Natural killer cell (primary cell): ENCODE measurements at places on chromosomes 6 and 20.

GRCh38 chr6:392441-393390 lies 1.2 kb downstream of the IRF4 start:
- no peak overlapping the region for H3K27ac ChIP-seq
- H3K4me3 ChIP-seq: peak overlapping the region; percentile 57
- no peak for DNase-seq
- H3K4me1 ChIP-seq: peaks cover 27% of the 10 kb centered on the region

GRCh38 chr20:33814238-33814712 lies 3.1 kb downstream of the CHMP4B start:
- no peak overlapping the region for H3K4me3 ChIP-seq
- H3K27me3 ChIP-seq: no peaks in the 10 kb centered on the region
- H3K36me3 ChIP-seq: peaks cover 6% of the 10 kb centered on the region
- DNase-seq: peak; percentile 21

GRCh38 chr6:89008001-89008814 lies 44.8 kb upstream of the RNGTT start:
- H3K27me3 ChIP-seq: no peaks in the 10 kb centered on the region
- no peak overlapping the region for H3K4me3 ChIP-seq
- H3K4me1 ChIP-seq: peaks cover 9% of the 10 kb centered on the region
- H3K36me3 ChIP-seq: no peaks in the 10 kb centered on the region

GRCh38 chr6:87393026-87393622 lies 14.6 kb upstream of the CFAP206 start:
- H3K4me1 ChIP-seq: no peaks in the 10 kb centered on the region
- H3K4me3 ChIP-seq: no peak overlapping the region
- H3K27me3 ChIP-seq: no peaks in the 10 kb centered on the region

- H3K27me3 ChIP-seq: no peaks in the 10 kb centered on the region
- H3K4me3 ChIP-seq: no peak overlapping the region
- H3K4me1 ChIP-seq: no peaks in the 10 kb centered on the region
These were observed 48.8 kb upstream of the BCLAF1 start for GRCh38 chr6:136338486-136338885.

GRCh38 chr6:42511803-42512422 lies 51.9 kb upstream of the UBR2 start:
- no peak overlapping the region for H3K27ac ChIP-seq
- DNase-seq: no peak
- no peak overlapping the region for H3K4me3 ChIP-seq
- H3K4me1 ChIP-seq: no peaks in the 10 kb centered on the region
- H3K27me3 ChIP-seq: no peaks in the 10 kb centered on the region
- H3K36me3 ChIP-seq: no peaks in the 10 kb centered on the region

- no peak for DNase-seq
- H3K27ac ChIP-seq: no peak overlapping the region
- no peaks in the 10 kb centered on the region for H3K4me1 ChIP-seq
- no peaks in the 10 kb centered on the region for H3K27me3 ChIP-seq
- no peak overlapping the region for H3K4me3 ChIP-seq
These were observed 60.3 kb downstream of the RSPO3 start for GRCh38 chr6:127178746-127179145.

GRCh38 chr6:90975741-90976140 lies 388.9 kb upstream of the MAP3K7 start:
- no peak overlapping the region for H3K27ac ChIP-seq
- H3K27me3 ChIP-seq: no peaks in the 10 kb centered on the region
- no peak overlapping the region for H3K4me3 ChIP-seq
- no peaks in the 10 kb centered on the region for H3K36me3 ChIP-seq
- no peaks in the 10 kb centered on the region for H3K4me1 ChIP-seq

DNA sequence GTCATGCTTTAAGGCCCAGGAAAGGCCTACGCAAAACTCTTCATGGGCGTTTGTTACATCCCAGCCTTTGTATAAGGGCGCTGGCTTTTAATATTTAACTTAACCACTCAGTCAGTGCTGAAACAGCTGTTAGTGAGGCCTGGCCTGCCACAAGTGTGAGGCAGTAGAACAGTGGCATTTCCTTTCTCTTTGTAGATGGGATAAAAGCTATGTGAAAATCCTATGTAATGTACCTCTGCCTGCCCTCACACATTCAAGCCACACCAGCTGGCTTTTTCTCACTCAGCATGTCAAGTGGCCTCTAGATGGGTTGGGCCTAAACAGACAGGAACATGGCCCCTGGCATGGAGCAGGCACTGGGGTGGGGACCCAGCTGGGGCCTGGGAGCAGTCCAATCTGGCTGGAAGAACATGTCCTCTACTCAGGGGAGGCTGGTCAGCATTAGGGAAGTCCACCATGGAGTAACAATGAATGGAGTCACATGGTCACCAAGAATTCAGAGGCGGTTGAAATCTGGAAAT lies 20.7 kb downstream of the CGA start:
- H3K4me3 ChIP-seq: no peak overlapping the region
- no peaks in the 10 kb centered on the region for H3K36me3 ChIP-seq
- no peaks in the 10 kb centered on the region for H3K27me3 ChIP-seq
- no peak for DNase-seq
- no peak overlapping the region for H3K27ac ChIP-seq

DNA sequence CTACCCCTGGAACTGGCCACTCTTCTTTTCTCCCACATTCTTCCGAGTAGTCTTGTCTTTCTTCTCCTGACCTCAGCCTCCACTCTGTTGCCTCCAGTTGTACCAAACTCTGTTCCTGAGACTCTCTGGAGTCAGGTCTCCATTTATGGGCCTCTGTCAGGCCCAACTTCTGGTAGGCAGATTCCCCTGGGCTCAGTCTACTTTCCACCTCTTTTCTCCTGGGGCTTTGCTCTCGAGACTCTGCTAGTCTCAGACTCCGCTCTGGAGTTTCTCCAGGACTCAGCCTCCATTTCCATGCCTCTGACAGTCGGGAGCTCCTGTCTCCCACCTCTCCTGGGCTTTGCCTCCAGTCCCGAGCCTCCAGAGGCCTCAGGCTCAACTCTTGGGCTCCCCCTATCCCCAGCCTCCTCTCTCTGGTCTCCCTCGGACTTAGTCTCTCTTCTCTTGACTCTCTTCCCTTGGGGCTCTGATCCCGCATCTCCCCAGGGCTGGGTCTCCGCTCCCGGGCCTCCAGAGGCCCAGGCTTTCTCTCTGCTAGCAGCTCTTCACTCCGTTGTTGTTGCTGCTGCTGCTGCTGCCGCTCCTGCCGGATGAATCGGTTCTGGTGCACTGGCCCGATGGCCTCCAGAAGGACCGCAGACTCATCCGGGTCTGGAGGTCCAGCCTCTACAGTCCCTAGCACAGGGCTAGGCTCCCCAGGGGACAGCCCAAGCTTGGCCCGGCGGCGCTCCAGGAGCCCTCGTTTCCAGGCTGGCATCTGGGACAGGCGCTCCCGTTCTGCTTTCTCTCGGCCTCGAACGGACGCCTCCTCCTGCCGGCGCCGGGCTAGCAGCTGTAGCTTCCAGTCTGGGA lies 1.1 kb downstream of the PPP1R18 start:
- no peaks in the 10 kb centered on the region for H3K27me3 ChIP-seq
- H3K4me1 ChIP-seq: peaks cover 76% of the 10 kb centered on the region
- H3K36me3 ChIP-seq: peaks cover 2% of the 10 kb centered on the region
- peak; percentile 54 for DNase-seq

GRCh38 chr6:116531675-116532570 lies 13.6 kb downstream of the TRAPPC3L start:
- H3K27me3 ChIP-seq: no peaks in the 10 kb centered on the region
- no peaks in the 10 kb centered on the region for H3K36me3 ChIP-seq
- H3K4me3 ChIP-seq: no peak overlapping the region
- DNase-seq: peak; percentile 82

DNA sequence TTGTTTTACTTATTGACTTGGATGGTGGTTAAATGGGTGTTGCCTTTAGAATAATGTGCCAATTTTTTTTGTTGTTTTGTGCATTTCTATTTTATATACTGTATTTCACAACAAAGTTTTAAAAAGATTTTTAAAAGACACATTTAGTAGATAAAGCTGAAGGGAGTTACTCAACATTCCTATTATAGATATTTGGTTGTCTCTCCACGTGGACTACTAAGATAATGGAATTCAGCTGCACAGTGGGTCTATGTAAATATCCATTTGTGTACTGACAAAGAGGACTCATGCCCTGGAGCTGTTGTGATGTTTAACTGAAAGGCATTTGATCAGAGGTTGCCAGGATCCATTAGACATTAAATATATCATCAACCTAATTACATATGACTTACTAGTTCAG lies 23.2 kb upstream of the FAM135A start:
- no peaks in the 10 kb centered on the region for H3K36me3 ChIP-seq
- peaks cover 2% of the 10 kb centered on the region for H3K27me3 ChIP-seq
- no peaks in the 10 kb centered on the region for H3K4me1 ChIP-seq
- DNase-seq: no peak
- H3K4me3 ChIP-seq: no peak overlapping the region
- H3K27ac ChIP-seq: no peak overlapping the region

DNA sequence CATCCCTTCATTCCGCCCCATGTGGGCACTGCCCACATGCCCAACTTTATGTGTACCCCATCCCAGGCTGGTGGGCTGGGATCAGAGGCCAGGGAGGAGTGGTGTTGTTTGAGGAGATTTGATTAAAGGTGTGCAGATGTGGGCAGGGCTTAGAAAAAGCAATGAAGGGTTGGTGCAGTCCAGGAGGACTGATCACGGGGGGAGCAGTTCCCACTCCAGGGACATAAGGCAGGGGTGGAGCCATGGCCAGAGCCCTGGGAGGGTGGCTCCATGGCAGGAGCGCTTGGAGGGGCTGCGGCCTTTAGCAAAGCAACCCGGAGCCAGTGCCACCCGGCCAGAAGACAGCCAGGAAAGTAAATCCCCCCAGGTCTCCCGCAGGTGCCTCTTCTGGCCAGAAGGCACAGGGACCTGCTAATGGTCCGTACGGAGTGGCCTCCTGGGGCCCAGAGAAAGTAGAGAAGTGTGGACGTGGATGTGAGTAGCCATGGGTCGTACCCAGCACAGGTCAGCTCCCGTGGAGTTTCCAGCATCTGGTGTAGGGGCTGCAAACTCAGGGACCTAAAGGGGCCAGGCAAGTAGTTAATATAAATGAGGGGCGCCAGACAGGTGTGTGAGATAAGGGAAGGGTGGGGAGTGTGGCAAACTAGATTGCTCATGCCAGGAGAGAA lies 62.1 kb upstream of the APCDD1L start:
- H3K27ac ChIP-seq: no peak overlapping the region
- H3K36me3 ChIP-seq: no peaks in the 10 kb centered on the region
- no peak for DNase-seq
- H3K4me1 ChIP-seq: no peaks in the 10 kb centered on the region
- no peak overlapping the region for H3K4me3 ChIP-seq

GRCh38 chr6:88856566-88856965 lies 106.9 kb downstream of the RNGTT start:
- no peak overlapping the region for H3K27ac ChIP-seq
- H3K4me1 ChIP-seq: no peaks in the 10 kb centered on the region
- DNase-seq: no peak

GRCh38 chr6:108484016-108484415 lies 76.7 kb upstream of the FOXO3 start:
- H3K27me3 ChIP-seq: no peaks in the 10 kb centered on the region

DNA sequence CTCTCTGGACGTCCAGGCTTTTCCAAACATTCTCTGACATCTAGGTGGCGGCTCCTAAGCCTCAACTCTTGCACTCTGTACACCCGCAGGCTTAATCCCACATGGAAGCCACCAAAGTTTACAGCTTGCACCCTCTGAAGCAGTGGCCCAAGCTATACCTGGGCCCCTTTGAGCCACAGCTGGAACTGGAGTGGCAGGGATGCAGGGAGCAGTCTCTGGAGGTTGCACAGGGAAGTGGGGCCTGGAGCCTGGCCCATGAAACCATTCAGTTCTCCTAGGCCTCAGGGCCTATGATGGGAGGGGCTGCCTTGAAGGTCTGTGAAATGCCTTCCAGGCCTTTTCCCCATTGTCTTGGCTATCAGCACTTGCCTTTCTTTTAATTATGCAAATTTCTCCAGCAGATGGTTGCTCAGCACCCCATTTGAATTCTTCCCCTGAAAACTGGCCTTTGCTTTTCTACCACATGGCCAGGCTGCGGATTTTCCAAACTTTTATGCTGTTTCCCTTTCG lies 64.9 kb downstream of the IRF4 start:
- H3K27me3 ChIP-seq: no peaks in the 10 kb centered on the region
- no peak for DNase-seq
- no peaks in the 10 kb centered on the region for H3K4me1 ChIP-seq
- no peaks in the 10 kb centered on the region for H3K36me3 ChIP-seq

- no peak overlapping the region for H3K4me3 ChIP-seq
- no peaks in the 10 kb centered on the region for H3K36me3 ChIP-seq
- no peak for DNase-seq
- no peaks in the 10 kb centered on the region for H3K4me1 ChIP-seq
These were observed 110.5 kb downstream of the B3GAT2 start for GRCh38 chr6:70846207-70846835.

GRCh38 chr6:130829333-130829910 lies 2.2 kb downstream of the SMLR1 start:
- no peaks in the 10 kb centered on the region for H3K4me1 ChIP-seq
- no peak for DNase-seq
- H3K27me3 ChIP-seq: no peaks in the 10 kb centered on the region
- no peak overlapping the region for H3K4me3 ChIP-seq
- no peak overlapping the region for H3K27ac ChIP-seq

GRCh38 chr6:143357561-143358255 lies 92.8 kb downstream of the ADAT2 start:
- H3K36me3 ChIP-seq: no peaks in the 10 kb centered on the region
- H3K27ac ChIP-seq: no peak overlapping the region
- H3K4me3 ChIP-seq: no peak overlapping the region
- H3K4me1 ChIP-seq: no peaks in the 10 kb centered on the region

- H3K27ac ChIP-seq: no peak overlapping the region
- H3K4me3 ChIP-seq: no peak overlapping the region
- H3K27me3 ChIP-seq: no peaks in the 10 kb centered on the region
- H3K4me1 ChIP-seq: peaks cover 5% of the 10 kb centered on the region
These were observed 73.7 kb upstream of the FAM184A start for GRCh38 chr6:119152187-119152586.

GRCh38 chr6:40755749-40756452 lies 168.7 kb upstream of the LRFN2 start:
- DNase-seq: no peak

GRCh38 chr6:65170273-65170672 lies 536.8 kb downstream of the EYS start:
- no peak for DNase-seq
- no peak overlapping the region for H3K4me3 ChIP-seq
- no peaks in the 10 kb centered on the region for H3K36me3 ChIP-seq
- no peaks in the 10 kb centered on the region for H3K4me1 ChIP-seq
- H3K27ac ChIP-seq: no peak overlapping the region

DNA sequence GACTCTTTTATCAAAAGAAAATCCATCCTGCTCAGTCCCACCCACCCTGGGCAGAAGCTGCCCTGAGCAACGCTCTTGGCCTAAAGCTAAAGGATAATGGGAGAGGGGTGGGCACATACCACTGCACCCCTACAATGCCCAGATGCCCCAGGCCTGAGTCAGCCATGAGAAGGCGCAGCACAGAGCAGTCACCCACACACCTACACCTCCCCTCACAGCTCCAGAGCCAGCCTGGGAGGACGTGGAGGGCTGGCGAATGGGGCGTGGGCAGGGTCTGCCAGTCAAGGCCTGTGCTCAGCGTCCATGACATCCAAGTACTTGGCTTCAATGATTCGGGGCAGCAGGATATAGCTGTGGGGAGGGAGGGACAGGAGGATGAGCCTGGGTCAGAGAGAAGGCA lies 11.5 kb downstream of the SLC4A11 start:
- no peaks in the 10 kb centered on the region for H3K27me3 ChIP-seq
- peaks cover 5% of the 10 kb centered on the region for H3K36me3 ChIP-seq
- DNase-seq: no peak
- H3K27ac ChIP-seq: no peak overlapping the region

GRCh38 chr6:111723412-111723970 lies 117.8 kb upstream of the TRAF3IP2 start:
- peaks cover 61% of the 10 kb centered on the region for H3K4me1 ChIP-seq
- no peak for DNase-seq
- no peak overlapping the region for H3K4me3 ChIP-seq
- no peaks in the 10 kb centered on the region for H3K27me3 ChIP-seq
- peak overlapping the region; percentile 72 for H3K27ac ChIP-seq
